ENCODE measurements at places on chromosomes 12 and 14. TPM values are rescaled to one million over a fixed set of nuclear protein-coding genes. Genes with fewer than 3 reads are reported as not detected.

The KRT79 gene
- 2.0 TPM for total RNA-seq

The ABHD12B gene
- not detected for total RNA-seq

The GARIN6 gene
- total RNA-seq = not detected

The FZD10 gene
- total RNA-seq = not detected

The SERPINA4 gene
- not detected for total RNA-seq

The BIN2 gene
- 4.6 TPM for total RNA-seq

The NFATC4 gene
- total RNA-seq = 22.2 TPM

The VDR gene
- total RNA-seq = 6.0 TPM

The RTL1 gene
- total RNA-seq = not detected

The NPFF gene
- not detected for total RNA-seq

The CBX5 gene
- total RNA-seq = 19.6 TPM

The SMAGP gene
- 2.9 TPM for total RNA-seq

The B4GALNT3 gene
- not detected for total RNA-seq

The RNASE2 gene
- total RNA-seq = 1.1 TPM

The NOVA1 gene
- 56.7 TPM for total RNA-seq

The BATF gene
- 18.3 TPM for total RNA-seq

The STRAP gene
- 97.2 TPM for total RNA-seq

The MLH3 gene
- total RNA-seq = 27.4 TPM

The ASCL1 gene
- not detected for total RNA-seq

The SLC10A1 gene
- not detected for total RNA-seq

The DPPA3 gene
- not detected for total RNA-seq

The ULK1 gene
- 35.8 TPM for total RNA-seq

The CD4 gene
- 26.3 TPM for total RNA-seq

The ZFHX2 gene
- total RNA-seq = 0.33 TPM

The KLRC2 gene
- total RNA-seq = not detected

The GALNT4 gene
- 7.8 TPM for total RNA-seq

The DLGAP5 gene
- 1.2 TPM for total RNA-seq

The REC8 gene
- total RNA-seq = 3.1 TPM

The CACNA1C gene
- 5.3 TPM for total RNA-seq

The HSPB8 gene
- 26.9 TPM for total RNA-seq

The FLRT2 gene
- 29.1 TPM for total RNA-seq

The RNASE4 gene
- total RNA-seq = 306 TPM

The LALBA gene
- total RNA-seq = not detected

The SAMD15 gene
- total RNA-seq = not detected

The KRT82 gene
- total RNA-seq = not detected

The TCL1B gene
- total RNA-seq = not detected

The CD9 gene
- total RNA-seq = 48.6 TPM

The RBMS2 gene
- 49.5 TPM for total RNA-seq

The TAS2R19 gene
- 5.7 TPM for total RNA-seq

The CD27 gene
- total RNA-seq = 1.7 TPM

The RERGL gene
- 5.3 TPM for total RNA-seq

The MMP17 gene
- 12.7 TPM for total RNA-seq

The TM7SF3 gene
- total RNA-seq = 45.4 TPM

The SIX6 gene
- not detected for total RNA-seq

The OR6C6 gene
- total RNA-seq = not detected

The DEPDC4 gene
- not detected for total RNA-seq

The CCDC60 gene
- total RNA-seq = not detected

The YY1 gene
- total RNA-seq = 43.7 TPM

The ISM2 gene
- total RNA-seq = not detected

The SLCO1A2 gene
- not detected for total RNA-seq

The PTPRB gene
- total RNA-seq = 53.1 TPM

The KRT77 gene
- not detected for total RNA-seq

The MAP3K9 gene
- 0.38 TPM for total RNA-seq

The LPAR5 gene
- 3.4 TPM for total RNA-seq

The AGAP2 gene
- 0.49 TPM for total RNA-seq

The RNASE3 gene
- total RNA-seq = not detected

The P2RX2 gene
- total RNA-seq = not detected

The DIO3 gene
- 6.2 TPM for total RNA-seq

The MANSC4 gene
- not detected for total RNA-seq

Data from subcutaneous adipose tissue (tissue), 4 donors.